ENCODE measurements at places on chromosomes 13 and 19.

DNA sequence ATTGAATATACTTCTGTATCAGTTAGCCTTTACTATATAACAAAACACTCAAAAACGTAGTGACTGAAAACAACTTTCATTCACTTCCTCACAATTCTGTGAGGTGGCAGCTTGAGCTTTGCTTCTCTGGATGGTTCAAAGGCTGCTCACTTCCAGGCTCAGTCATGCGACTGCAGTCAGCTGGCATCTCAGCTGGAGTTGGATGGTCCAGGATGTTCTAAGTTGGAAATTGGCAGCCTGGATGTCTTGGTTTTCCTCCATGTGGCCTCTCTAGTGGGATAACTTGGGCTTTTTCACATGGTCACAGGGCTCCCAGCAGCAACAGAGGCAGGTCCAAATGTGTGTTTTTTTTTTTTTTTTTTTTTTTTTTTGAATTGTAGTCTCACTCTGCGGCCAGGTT, 204.4 kb downstream of the LACC1 start:
- no peak for DNase-seq

DNA sequence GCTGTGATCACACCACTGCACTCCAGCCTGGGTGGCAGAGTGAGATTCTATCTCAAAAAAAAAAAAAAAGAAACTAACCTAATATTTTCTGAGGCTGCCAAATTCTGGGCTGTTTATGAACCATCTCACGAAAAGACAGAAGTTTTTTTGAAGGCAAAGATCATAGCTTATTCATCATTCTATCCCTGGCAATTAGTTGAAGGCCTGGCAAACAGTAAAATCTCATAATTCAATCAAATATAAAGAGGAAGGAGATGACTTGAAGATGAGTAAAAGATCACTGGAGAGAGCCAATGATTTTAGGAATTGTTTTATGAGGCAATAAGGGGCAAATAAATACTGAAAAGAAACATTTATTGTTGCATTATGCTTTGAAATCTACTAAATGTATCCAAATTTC, 216.5 kb downstream of the DCLK1 start:
- DNase-seq = no peak

DNA sequence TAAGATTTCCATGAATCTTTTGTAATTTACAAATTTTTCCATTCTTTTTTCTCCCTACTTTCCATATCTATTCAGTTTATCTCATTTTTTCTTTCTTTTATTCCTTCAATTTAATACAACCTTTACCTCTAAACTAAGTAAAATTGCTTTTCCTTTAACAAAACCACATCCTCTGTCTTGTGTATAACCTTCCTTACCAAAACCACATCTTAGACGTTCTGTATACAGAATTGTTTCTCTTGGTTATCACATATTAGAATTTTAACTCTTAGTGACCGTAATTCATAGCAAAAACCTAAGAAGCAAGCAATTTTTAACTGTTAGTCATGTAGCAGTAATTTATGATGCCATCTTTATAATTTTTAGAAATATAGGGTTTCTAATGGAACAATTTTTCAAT, 15.0 kb downstream of the PPP5C start:
- DNase-seq = no peak

DNA sequence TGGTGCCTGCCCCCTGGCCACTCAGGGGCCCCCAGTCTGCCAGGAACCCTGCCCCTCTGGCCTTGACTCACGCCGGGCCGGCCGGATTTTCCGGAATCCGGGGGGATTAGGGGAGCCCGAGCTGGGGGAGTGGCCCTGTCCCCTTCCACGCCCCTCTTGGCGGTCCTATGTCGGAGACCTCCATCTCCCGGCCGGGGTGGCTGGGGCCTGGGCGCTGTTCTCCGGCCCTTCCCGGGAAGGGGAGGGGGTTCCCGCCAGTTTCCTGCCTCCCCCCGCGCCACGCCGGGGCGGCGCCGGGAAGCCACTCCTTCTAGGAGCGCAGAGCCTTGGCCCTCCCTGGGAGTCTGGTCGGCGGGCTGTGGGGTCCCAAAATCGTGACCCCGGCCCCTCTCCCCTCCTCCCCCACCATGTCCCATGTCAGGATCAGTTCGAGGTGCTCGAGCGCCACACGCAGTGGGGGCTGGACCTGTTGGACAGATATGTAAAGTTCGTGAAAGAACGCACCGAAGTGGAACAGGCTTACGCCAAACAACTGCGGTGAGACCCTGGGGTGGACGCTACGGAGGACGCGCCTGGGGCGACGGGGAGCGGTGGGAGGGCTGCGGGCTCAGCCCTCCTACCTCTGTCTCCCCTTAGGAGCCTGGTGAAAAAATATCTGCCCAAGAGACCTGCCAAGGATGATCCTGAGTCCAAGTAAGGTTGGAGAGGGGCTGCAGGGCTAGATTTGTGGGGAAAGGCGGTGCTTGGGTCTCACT, 1.3 kb downstream of the TRIP10 start:
- no peak for DNase-seq

GRCh38 chr19:17681505-17682125, 6.5 kb downstream of the UNC13A start:
- DNase-seq = peak; percentile 77

DNA sequence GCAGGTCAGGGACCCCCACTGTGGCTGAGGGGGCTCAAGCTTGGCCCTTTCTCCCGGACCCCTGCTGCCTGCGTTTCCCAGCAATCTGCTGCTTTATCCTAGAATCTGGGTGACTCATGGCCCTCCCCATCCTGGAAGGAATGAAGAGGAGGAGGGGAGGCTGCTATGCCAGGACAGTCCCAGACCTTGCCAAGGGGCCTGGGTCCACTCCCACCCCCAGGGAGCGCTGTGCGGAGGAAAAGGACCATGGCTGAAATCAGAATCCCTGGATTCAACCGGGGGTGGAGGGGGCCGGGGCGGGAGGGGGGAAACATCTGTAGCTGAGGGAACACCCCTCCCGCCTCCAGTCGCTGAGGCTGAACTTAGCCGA, 20.5 kb downstream of the ZNF114 start:
- DNase-seq = no peak
